Retina (tissue), 1 donor: ENCODE measurements at places on chromosomes 4 and X.

DNA sequence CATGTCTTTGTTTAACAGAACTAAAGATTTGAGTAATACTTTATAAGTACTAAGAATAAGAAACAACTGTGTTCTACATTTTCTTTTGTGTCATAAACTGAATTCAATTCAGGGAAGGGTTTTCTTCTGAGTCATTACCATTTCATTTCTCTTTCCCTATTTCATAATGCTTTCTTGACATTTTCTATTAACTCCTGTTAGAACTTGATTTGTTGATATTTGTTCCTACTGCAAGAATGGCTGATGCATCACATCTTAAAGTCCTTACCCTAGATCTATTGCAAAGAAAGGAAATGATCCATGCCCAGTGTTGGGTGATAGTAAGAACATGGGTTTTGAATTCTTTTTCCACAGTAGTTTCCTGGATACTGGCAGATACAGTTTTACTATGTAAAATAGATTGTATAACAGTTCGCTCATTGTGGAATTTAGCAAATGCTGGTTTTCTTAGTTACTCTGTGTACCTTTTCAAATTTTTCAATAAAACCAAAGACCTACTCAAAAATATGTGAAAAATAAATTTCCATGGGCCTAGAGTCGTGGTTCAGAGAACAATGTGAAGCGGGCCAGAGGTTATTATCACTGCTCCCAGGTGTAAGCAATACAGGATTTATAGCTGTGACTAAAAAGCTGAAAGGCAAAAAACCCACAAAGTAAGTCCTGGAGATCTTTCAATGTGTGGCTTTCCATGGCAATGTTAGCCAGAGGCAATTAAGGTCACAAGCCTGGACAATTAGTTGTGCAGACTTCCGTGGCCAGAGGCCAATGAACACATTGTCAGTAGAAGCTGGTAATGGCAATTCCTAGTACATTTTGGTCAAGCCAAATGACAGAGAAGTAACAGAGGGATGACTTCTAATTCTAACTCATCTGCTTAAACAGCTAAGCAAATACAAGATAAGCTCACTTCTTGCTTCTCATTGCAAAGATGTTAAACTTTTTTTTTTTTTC, 127.3 kb upstream of the FAT4 start:
- no peak for DNase-seq

GRCh38 chr4:17182888-17183287, 284.4 kb upstream of the LDB2 start:
- DNase-seq, result no peak

GRCh38 chr4:78645853-78646757, 94.5 kb downstream of the ANXA3 start:
- no peak for DNase-seq

- DNase-seq, result peak; percentile 81
These were observed 782 bp downstream of the PITX2 start for GRCh38 chr4:110621839-110622751.

DNA sequence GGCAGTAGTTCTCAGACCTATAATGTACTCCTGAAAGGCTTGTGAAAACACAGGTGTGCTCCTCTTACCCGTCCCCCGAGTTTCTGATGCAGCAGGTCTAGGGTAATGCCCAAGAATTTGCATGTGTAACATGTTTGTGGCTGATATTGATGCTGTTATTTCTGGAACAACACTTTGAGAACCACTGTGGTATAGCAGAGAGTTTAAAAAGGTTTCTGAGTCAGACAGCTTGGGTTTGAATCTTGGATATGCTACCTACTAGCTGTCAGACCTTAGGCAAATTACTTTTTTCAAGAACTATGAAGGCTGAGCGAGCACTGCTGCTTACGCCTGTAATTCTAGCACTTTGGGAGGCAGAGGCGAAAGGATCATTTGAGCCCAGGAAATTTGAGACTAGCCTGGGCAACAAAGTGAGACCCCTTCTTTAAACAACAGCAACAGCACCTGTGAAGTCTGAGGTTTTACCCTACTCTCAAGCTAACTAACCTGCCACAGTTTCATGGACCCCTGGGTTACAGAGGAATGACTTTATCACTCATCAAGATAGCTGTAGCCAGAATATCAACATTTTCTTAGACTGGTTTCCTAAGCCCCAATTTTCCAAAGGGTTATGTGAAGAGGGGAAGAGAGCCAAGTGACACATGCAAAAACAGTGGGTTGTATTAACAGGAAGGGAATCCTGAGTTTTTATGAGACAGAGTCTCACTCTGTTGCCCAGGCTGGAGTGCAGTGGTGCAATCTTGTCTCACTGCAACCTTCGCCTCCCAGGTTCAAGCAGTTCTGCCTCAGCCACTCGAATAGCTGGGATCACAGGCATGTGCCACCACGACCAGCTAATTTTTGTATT, 5.1 kb downstream of the AFF1 start:
- DNase-seq, result no peak

- no peak for DNase-seq
These were observed 42.4 kb downstream of the CD99L2 start for GRCh38 chrX:150856101-150856500.

- peak; percentile 54 for DNase-seq
These were observed 1509.6 kb downstream of the ADGRL3 start for GRCh38 chr4:62709618-62710252.
